ENCODE measurements at places on chromosomes 12 and 14.
A peak's percentile ranks its signal among the peaks of the same experiment; 100 is the strongest.

DNA sequence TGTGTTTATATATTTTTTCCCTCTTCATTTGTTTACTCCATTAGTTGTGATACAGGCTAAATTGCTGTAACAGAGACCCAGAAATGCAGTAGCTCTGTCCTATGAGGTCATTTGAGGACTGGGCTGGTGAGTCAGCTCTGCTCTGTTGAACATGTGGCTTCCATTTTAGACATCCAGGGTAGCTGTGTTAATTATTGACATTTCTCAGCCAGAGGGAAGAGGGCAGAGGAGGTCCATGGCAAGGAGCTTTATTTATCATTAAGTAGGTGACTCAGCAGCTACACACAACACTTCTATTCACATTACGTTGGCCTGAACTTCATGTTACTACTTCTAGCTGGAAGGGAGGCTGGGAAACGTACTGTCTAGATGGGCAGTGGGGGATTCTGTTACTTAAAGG lies 85.4 kb downstream of the PTCSC3 start:
- no peaks in the 10 kb centered on the region for H3K4me1 ChIP-seq
- H3K36me3 ChIP-seq: no peaks in the 10 kb centered on the region
- no peak for DNase-seq
- H3K27me3 ChIP-seq: no peaks in the 10 kb centered on the region
- no peak overlapping the region for H3K4me3 ChIP-seq
- no peak overlapping the region for H3K27ac ChIP-seq

DNA sequence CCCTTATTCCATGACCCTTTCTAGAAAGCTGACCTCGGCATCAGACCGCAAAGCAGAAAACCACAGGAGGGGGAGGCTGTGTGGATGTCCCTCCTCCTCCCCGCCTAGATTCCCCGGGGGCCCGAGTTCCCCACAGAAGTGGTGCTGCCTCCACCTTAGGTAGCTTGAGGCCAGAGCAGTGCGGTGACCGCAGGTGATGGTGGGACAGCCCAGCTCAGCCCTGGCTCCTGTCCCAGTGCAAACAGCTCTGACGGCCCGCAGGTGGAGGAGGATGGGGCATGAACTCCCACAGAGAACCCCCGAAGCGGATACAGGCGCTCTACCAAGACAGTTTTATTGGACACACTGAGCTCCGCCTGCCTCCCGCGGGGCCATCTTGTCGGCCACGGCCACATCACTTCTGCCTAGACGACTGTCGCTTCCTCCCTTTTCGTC lies 19.5 kb downstream of the ARL6IP4 start:
- DNase-seq: no peak
- no peaks in the 10 kb centered on the region for H3K27me3 ChIP-seq
- no peak overlapping the region for H3K4me3 ChIP-seq
- peaks cover 36% of the 10 kb centered on the region for H3K4me1 ChIP-seq
- H3K36me3 ChIP-seq: peaks cover 12% of the 10 kb centered on the region

DNA sequence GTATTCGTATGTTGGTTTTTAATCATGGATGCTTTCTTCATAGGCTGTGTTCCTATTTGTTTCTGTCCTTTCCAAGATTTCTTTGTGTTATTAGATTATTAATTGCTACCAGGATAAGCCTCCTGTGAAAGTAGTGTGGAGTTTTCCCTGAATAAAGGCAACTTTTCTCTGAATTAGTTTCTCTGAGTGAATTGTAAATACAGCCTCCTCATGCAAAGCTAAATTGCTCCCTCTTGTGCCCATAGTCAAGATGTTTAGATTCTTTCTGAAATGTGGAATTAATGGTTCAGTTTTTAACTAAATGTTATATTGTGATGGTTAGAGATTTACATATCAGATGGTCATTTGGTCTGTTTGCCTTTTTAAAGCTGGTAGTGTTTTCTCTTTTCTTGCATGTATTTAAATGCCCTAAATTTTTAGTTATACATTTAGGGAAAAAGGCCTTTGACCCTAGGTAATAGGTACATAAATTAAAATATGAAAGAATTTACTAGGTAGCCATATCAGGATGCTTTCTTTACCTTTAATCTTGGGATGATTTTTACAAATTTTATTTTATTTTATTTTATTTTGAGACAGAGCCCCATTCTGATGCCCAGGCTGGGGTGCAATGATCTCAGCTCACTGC lies 8.9 kb downstream of the APAF1 start:
- DNase-seq: peak; percentile 79
- H3K4me1 ChIP-seq: no peaks in the 10 kb centered on the region
- no peak overlapping the region for H3K27ac ChIP-seq
- H3K27me3 ChIP-seq: no peaks in the 10 kb centered on the region

GRCh38 chr12:117236456-117237001 lies 46.3 kb upstream of the FBXO21 start:
- no peak overlapping the region for H3K27ac ChIP-seq
- DNase-seq: peak; percentile 44
- H3K4me3 ChIP-seq: no peak overlapping the region
- H3K36me3 ChIP-seq: no peaks in the 10 kb centered on the region

DNA sequence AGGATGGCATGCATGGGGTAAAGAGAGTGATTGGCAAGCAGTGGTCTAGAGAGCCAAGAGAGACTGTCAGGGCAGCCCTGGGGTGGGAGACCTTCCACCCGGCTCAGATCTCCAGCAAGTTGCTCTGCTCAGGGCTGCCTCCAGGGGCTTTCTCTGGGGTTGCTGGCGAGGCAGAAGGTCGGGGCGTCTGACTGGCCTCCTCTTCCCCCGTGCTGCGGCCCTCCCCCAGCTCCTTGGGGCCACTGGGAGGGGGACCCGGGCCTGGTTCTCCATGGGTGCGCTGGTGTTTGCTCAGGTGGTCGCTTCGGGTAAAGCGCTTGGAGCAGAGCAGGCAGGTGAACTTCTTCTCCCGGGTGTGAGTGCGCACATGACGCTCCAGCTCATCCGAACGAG lies 6.6 kb upstream of the AAAS start:
- peaks cover 22% of the 10 kb centered on the region for H3K27me3 ChIP-seq
- no peaks in the 10 kb centered on the region for H3K36me3 ChIP-seq
- DNase-seq: no peak
- peaks cover 17% of the 10 kb centered on the region for H3K4me1 ChIP-seq

GRCh38 chr12:88208661-88209060 lies 66.6 kb downstream of the TMTC3 start:
- no peaks in the 10 kb centered on the region for H3K36me3 ChIP-seq
- H3K4me1 ChIP-seq: no peaks in the 10 kb centered on the region
- no peak overlapping the region for H3K4me3 ChIP-seq
- no peak for DNase-seq
- H3K27me3 ChIP-seq: no peaks in the 10 kb centered on the region
- no peak overlapping the region for H3K27ac ChIP-seq

DNA sequence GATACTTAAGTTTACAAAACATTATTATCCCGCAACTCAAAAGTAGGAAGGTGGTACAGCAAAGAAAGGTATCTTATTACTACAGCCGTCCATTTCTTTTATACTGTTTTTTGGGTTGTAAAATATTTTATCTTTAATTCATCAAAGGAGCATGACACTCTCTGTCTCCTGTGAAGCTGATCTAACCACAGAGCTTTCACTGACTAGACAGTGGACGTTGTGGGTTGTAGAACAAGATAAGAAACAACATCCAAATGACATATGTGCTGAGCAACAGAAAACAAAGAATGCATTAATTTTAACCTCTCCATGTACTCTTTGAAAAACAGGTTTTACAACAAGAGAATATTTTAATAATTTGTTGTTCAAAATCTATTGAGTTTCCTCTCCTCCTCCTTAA lies 195.9 kb upstream of the FBXO33 start:
- no peaks in the 10 kb centered on the region for H3K36me3 ChIP-seq
- no peak overlapping the region for H3K4me3 ChIP-seq
- no peak for DNase-seq
- no peak overlapping the region for H3K27ac ChIP-seq

- H3K27me3 ChIP-seq: peaks cover 57% of the 10 kb centered on the region
- H3K4me1 ChIP-seq: peaks cover 75% of the 10 kb centered on the region
- H3K36me3 ChIP-seq: no peaks in the 10 kb centered on the region
Measured at GRCh38 chr12:109716512-109717389, 3.1 kb downstream of the FAM222A start.

- no peaks in the 10 kb centered on the region for H3K36me3 ChIP-seq
- peaks cover 3% of the 10 kb centered on the region for H3K4me1 ChIP-seq
- peak overlapping the region; percentile 88 for H3K4me3 ChIP-seq
- peak; percentile 35 for DNase-seq
- H3K27me3 ChIP-seq: no peaks in the 10 kb centered on the region
Measured at GRCh38 chr14:61696753-61697318, 1.5 kb downstream of the HIF1A start.

DNA sequence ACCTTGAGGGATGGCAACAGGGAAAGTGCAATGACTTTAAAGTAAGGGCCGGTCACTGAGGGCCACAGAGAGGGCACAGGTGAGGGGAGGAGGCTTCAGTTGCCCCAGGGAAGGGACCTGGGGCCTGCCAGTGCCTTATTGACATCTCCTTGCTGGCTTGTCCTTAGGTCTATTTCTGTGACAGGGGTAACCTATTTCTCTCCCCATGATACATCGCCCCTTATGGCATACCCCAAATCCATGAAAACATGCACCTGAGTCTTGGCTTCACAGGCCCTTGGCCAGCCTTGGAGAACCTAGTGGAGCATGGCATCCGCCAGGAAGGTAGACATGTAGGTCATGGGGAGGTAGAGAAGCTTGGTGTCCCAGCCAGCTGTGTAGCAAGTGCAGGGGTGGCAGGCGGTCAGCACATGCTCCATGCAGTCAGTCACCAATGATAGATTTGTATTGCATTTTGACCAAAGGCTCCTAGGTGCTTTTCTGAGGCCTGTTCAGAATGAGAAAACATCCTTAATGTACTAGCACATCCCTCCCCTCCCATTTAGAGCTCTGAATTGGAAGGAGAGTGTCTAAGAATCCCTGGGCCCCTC lies 23.6 kb upstream of the RDH16 start:
- H3K27me3 ChIP-seq: no peaks in the 10 kb centered on the region
- H3K27ac ChIP-seq: no peak overlapping the region
- no peaks in the 10 kb centered on the region for H3K36me3 ChIP-seq
- no peak overlapping the region for H3K4me3 ChIP-seq

- H3K36me3 ChIP-seq: no peaks in the 10 kb centered on the region
- H3K27ac ChIP-seq: no peak overlapping the region
- peak; percentile 73 for DNase-seq
- no peak overlapping the region for H3K4me3 ChIP-seq
- H3K27me3 ChIP-seq: no peaks in the 10 kb centered on the region
- peaks cover 16% of the 10 kb centered on the region for H3K4me1 ChIP-seq
Measured at GRCh38 chr12:58026426-58026825, 85.1 kb downstream of the ATP23 start.

DNA sequence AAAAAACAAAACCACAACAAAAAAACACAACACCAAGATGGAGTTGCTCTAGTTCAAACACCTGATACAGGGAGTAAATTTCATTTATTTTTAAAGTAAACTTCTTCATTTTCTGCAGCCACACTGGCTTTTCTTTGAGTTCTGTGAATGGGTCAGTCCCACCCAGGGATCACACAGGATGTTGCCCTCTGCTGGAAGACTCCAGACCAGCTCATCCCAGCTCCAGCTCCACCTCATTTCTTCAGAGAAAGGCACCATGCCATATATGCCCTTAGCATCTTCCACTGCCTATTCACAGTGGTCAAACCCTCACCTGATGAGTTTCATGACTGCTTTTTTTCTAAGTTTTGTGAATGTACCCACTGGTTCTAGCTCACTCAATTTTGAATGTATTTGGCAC lies 8.0 kb downstream of the GLIPR1 start:
- no peak overlapping the region for H3K4me3 ChIP-seq
- DNase-seq: peak; percentile 19
- H3K27ac ChIP-seq: no peak overlapping the region

- H3K4me3 ChIP-seq: no peak overlapping the region
- DNase-seq: no peak
- no peaks in the 10 kb centered on the region for H3K27me3 ChIP-seq
- no peaks in the 10 kb centered on the region for H3K36me3 ChIP-seq
- no peaks in the 10 kb centered on the region for H3K4me1 ChIP-seq
Measured at GRCh38 chr14:49212721-49213120, 373.5 kb downstream of the RPS29 start.

DNA sequence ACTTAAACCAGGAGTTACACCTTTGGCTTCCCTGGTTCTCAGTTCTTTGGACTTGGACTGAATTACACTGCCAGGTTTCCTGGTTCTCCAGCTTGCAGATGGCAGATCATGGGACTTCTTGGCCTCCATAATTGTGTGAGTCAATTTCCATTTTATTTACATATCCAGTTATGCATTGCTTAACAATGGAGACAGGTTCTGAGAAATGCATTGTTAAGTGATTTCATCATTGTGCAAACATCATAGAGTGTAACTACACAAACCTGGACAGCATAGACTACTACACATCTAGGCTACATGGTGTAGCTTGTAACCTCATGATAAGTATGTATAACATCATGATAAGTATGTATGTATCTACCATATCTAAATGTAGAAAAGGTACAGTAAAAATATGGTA lies 276.1 kb upstream of the BTG1 start:
- H3K4me1 ChIP-seq: no peaks in the 10 kb centered on the region
- H3K27me3 ChIP-seq: no peaks in the 10 kb centered on the region
- H3K27ac ChIP-seq: no peak overlapping the region
- no peak for DNase-seq

DNA sequence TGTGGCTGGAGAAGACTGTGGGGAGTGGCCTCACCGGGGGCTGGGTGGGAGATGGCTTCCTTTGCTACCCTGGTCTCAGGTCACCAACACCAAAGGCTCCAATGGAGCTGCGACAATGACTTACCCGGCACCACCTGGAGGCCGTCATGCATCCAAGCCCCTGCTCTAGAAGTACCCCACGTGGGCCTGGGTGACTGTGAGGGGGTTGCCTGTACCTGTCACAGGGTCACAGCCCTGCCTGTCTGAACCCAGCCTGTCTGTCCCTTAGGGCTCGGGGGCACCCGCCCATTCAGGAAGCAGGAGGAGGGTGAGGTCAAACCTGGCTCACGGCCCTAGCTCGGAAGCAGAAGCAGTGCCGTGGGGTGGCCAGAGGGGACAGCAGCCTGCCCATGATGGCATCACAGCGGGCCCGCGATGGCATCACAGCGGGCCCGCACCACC lies 18.9 kb downstream of the ABCB9 start:
- no peaks in the 10 kb centered on the region for H3K27me3 ChIP-seq
- H3K4me3 ChIP-seq: no peak overlapping the region
- peaks cover 35% of the 10 kb centered on the region for H3K4me1 ChIP-seq
- no peak for DNase-seq
- H3K36me3 ChIP-seq: no peaks in the 10 kb centered on the region

GRCh38 chr14:32150392-32150791 lies 51.5 kb upstream of the RNU6-7 start:
- H3K27me3 ChIP-seq: no peaks in the 10 kb centered on the region
- no peaks in the 10 kb centered on the region for H3K4me1 ChIP-seq
- DNase-seq: no peak
- H3K36me3 ChIP-seq: peaks cover 29% of the 10 kb centered on the region
- no peak overlapping the region for H3K4me3 ChIP-seq

- H3K4me3 ChIP-seq: no peak overlapping the region
- peaks cover 5% of the 10 kb centered on the region for H3K27me3 ChIP-seq
- no peak overlapping the region for H3K27ac ChIP-seq
- peaks cover 53% of the 10 kb centered on the region for H3K4me1 ChIP-seq
- no peak for DNase-seq
Measured at GRCh38 chr14:61563880-61564617, 131.3 kb upstream of the HIF1A start.

- no peaks in the 10 kb centered on the region for H3K36me3 ChIP-seq
- no peaks in the 10 kb centered on the region for H3K27me3 ChIP-seq
- no peak overlapping the region for H3K4me3 ChIP-seq
Measured at GRCh38 chr14:45715946-45716345, 462.9 kb upstream of the MIS18BP1 start.

- H3K4me3 ChIP-seq: peak overlapping the region; percentile 76
- H3K27ac ChIP-seq: peak overlapping the region; percentile 74
- H3K4me1 ChIP-seq: peaks cover 34% of the 10 kb centered on the region
- H3K27me3 ChIP-seq: peaks cover 2% of the 10 kb centered on the region
Measured at GRCh38 chr14:103057028-103057371, 349 bp downstream of the CDC42BPB start.

All from muscle of leg (tissue), 16 donors.